ENCODE measurements at places on chromosomes 16 and 17.

DNA sequence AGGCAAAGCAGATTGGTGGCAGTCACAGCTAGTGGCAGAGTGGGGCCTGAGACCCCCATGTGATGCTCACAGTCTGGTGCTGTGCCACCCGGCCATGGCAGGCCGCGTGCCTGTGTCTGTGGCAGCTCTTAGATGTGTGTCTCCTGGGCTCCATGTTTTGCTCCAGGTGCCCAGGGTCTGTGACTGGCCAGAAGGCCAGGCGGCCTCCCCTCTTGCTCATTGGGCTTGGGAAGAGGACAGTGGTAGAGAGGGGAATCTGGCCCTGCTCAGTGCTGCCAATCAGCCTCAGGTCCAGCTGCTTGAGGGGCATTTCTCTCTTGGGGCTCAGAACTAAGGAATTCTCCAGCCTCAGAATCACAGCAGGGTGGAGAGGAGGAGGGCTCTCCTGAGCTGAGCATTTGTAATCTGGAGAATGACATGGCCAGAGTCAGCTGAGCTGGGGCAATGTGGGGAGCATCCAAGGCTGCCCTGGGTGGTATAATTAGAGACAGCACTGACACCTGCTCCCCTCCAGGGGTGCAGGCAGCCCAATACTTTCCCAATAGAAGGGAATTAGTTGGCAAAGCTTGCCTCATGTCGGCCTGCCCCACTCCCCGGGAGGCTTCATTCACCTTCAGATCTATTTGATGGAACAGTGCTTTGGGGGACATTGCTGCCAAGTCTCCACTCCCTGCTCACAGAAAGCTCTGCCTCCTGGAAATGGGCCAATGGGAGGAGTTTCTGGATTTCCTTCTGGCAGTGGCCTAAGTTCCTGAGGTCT lies 2.7 kb upstream of the LASP1NB start:
- DNase-seq: no peak

- DNase-seq: no peak
Observed at GRCh38 chr17:46982577-46982976, 3.5 kb upstream of the RPRML start.

- DNase-seq: no peak
Observed at GRCh38 chr16:87218281-87219055, 98.7 kb downstream of the C16orf95 start.

DNA sequence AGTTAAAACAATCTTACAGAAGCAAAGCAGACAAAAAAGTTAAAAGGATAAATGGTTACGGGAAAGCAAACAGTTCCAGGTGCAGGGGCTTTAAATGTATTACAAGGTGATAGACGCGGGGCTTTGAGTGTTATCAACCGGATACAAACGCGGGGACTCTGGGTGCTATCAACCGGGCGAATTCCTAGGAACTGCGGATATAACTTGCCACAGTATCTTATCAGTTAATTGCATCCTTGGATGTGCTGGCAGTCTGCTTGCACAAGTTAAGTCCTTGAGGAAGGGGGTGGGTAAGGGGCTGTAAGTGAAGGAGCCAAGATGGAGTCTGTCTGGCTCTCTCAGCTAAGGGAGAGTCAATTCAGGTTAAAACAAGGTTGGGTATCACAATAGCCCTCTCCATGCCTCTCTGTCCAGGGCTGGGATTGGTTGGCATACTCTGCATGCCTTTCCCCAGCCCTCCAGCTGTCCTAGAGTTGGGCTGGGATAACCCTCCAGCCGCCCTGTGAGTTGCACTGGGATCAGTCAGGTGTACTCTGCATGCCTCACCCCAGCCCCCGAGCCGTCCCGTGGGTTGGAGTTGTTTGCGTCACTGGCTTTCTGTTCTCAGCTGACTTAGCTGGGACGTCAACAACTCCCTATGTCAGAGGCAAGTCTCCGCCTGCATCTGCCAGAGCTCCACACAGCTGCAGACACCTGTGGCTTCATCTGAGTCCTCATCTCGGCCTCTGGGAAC lies 40.9 kb downstream of the TMEM235 start:
- no peak for DNase-seq

DNA sequence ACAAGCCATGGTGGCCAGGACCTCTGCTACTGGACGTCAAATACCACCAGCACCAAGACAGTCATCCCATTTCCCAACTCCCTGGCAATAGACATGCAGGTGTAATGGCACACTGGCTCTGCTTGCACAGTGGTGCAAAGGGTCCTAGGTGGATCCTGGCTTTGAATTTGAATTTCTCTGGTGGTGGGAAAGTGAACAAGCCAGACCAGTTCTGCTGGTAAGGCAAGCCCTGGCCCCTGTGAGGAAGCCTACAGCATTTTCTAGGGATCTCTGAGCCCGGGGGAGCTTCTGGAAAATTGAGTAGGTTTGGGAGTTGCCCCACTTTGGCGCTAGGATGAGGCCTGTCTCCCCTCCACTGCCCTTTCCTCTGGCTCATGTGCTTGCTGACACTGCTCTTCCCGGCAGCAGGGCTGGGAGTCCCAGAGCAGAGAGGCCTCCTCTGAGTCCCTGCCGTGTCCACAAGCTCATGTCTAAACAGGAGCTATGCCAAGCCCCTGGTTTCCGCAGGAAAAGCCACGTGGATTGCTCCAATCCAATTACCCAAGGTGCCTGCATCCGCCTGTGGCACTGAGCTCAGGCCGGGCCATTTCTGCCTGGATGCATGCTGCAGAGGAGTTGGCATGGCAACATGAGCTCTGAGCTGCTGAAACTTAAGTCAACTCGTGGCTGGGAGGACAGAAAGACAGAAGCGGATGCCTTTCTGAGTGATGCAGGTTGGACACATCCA lies 67.0 kb downstream of the PRMT7 start:
- DNase-seq: no peak

GRCh38 chr17:41906465-41907184 lies 12.1 kb downstream of the ACLY start:
- DNase-seq: no peak

GRCh38 chr17:62597920-62598319 lies 29.6 kb upstream of the MRC2 start:
- no peak for DNase-seq

GRCh38 chr16:23434380-23434779 lies 18.6 kb downstream of the COG7 start:
- no peak for DNase-seq

GRCh38 chr17:79454826-79455225 lies 156.0 kb downstream of the RBFOX3 start:
- no peak for DNase-seq

DNA sequence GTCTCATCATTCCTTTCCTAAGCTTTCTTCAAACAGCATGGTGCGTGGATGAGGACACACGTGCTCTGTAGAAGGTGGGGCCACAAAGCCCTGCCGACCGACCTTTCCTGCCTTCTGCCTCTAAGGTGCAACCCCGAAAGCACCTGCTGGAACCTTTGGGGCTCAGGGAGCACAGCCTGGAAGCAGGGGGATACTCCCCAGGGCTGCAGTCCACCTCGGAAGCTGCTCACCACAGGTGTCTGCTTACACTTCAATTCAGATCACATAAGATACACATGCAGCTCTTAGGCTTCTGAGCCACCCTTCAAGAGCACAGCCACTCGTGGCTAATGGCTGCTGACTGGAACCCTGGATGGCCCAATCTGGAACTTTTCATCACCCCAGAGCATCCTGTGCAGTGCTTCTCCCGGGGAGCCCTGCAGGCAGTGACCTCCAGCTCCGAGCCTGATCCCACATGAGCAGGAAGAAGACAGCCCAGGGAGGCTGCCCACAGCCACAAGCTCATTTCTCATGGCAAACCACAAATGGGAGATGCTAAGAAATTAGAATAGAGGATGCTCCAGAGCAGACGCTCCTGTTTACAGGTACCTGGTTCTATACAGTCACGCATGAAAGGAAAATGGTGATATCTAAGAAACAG lies 162.3 kb upstream of the FOXF1 start:
- DNase-seq: no peak

DNA sequence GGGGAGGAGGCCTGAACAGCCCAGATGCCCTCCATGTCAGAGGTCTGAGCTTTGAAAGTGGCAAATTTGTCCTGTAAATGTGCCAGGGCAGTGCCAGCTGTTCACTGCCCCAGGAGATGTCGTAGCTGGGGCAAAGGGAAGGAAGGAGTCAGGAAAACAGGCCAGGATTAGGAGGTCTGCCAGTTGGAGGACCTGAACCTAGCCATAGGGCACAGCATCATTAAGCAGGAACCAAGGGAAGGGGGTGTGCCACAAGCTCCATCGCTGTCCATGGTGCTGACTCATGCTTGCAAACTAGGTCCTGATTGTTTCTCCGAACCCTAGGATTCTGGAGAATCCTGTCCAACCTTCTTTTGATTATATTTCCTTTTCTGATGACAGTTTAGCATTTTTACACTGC lies 124.2 kb downstream of the TMEM132E start:
- no peak for DNase-seq

- DNase-seq: no peak
Observed at GRCh38 chr16:67162506-67163163, 1.9 kb upstream of the HSF4 start.

- no peak for DNase-seq
Observed at GRCh38 chr17:43892647-43892952, 14.7 kb downstream of the MPP2 start.

DNA sequence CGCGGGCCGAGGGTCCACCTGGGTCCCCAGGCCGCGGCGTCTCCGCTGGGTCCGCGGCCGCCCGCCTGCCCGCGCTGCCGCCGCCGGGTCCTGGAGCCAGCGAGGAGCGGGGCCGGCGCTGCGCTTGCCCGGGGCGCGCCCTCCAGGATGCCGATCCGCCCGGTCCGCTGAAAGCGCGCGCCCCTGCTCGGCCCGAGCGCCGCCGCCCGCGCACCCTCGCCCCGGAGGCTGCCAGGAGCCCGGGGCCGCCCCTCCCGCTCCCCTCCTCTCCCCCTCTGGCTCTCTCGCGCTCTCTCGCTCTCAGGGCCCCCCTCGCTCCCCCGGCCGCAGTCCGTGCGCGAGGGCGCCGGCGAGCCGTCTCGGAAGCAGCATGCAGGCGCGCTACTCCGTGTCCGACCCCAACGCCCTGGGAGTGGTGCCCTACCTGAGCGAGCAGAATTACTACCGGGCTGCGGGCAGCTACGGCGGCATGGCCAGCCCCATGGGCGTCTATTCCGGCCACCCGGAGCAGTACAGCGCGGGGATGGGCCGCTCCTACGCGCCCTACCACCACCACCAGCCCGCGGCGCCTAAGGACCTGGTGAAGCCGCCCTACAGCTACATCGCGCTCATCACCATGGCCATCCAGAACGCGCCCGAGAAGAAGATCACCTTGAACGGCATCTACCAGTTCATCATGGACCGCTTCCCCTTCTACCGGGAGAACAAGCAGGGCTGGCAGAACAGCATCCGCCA lies 504 bp downstream of the FOXC2 start:
- DNase-seq: no peak

DNA sequence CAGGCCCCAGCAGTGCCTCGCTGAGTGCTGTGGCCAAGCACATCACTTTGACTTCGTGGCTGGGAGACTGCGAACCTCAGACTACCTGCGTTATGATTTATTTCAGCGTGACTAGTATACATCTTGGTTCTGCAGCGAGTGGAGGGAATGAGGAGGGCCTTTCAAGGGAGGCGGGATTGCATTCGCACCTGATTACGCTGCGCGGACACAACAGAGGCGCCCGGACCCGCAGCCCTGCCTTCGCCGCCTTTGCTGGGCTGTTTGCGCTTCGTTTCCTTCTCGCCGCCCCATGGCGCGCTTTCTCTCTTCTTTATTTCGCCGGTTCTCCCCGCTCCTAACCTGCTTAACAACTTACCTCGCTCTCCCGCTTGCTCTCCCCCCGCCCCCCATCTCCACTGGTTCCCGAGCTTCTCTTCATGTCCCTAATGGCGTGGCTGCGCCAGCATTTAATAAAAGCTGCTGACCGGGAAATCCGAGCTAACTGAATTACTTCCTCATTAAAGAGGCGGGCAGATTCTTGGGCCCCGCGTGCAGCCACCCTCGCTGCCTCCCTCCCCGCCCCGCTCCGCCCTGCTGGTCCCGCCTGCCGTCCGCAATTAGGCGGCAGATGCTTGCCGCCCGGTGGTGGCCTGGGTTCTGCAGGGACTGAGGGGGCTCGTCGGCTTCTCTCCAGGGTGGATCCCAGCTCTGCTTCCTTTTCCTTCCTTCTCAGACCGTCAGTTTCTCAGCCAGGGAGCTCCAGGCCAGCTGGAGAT lies 257.6 kb upstream of the SDK2 start:
- DNase-seq: no peak

- no peak for DNase-seq
Observed at GRCh38 chr16:81280393-81280792, 34.4 kb upstream of the GAN start.

- DNase-seq: no peak
Observed at GRCh38 chr16:81956213-81956948, 54.9 kb downstream of the SDR42E1 start.

Measured in activated CD8-positive, alpha-beta memory T cell treated with anti-CD3 and anti-CD28 coated beads for 1 hour (primary cell).